Stimulated activated CD8-positive, alpha-beta memory T cell treated with anti-CD3 and anti-CD28 coated beads, Interleukin-7, amount 100 ng/mL, for 1 hour (primary cell): ENCODE measurements at places on chromosomes 2 and 18.

GRCh38 chr2:107511970-107512789 lies 314.5 kb upstream of the RGPD4 start:
- DNase-seq: no peak

- DNase-seq: no peak
These were observed 16.1 kb upstream of the STAMBP start for GRCh38 chr2:73812635-73813034.

DNA sequence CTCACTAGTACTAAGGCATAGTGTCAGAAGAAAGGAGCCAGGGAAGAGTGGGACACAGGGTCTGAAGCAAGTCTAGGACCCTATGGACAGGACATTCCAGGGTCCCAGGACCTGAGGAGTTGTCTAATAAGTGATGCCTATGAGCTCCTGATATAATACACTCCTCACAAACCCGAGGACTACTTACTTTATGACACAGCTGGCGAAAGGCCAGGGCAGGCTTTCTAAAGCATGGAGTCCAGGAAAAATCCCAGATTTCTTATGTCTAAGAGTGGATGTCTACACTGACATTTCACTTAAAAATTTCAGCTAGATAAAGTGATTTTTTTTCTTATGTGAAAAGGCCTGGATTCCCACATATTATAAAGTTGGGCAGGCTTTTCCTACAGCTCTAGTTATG lies 502.2 kb upstream of the SETBP1 start:
- no peak for DNase-seq

DNA sequence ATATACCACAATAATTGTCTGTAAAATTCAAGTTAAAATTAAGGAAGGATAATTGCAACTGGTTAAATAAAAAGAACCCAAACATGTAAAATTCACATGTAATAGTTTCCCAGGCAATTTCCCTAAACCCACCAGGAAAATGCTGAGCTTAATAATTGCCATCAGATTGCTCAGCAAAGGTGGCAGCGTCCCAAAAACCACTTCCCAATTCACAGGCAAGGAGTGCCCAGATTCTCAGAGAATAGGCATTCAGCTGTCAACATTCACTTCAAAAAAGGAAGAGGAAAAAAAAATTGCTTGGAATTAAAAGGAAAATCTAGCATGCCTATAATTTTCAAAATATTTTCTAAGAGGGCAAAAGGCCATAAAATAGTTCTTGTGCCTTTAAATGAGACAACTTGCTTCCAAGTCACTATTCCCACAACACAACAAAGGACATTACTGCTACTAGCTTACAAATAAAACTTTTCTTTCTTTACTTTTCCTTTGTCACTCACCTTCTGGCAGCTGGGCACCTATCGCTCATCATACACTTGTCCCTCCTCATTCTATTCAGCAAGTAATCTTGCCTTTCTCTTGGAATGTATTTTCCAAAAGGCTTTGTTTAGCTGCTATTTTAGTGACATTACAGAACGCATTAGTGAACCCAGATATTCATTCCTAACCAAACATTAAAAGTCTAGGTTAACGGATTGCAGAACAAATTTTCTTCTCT lies 15.2 kb downstream of the SRBD1 start:
- no peak for DNase-seq
